Tongue (tissue), 3 donors: ENCODE measurements at places on chromosomes 3 and 15. TPM values are rescaled to one million over a fixed set of nuclear protein-coding genes. Genes with fewer than 3 reads are reported as not detected.

The NEDD4 gene
- 31.5 TPM for total RNA-seq

DNA sequence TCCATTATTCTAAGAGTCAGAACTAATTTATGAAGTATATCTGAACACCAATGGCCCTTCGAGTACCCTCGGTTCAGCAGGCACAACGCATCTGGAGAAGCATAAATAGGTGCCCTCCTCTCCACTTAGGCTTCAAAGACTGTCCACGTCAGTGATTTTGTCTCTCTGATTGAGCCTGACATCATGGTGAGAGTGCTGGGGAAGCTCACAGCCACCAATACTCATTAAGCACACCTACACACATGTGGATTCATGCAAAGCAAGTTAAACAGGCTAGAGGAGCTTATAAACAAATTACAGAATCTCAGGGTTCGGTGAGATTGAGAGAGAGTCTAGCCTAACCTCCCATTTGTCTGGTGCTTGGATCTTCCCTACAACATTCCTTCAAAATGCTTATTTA, 3.6 kb downstream of the CLDN1 start:
- no peak for DNase-seq

The HTR3E gene
- not detected for total RNA-seq

The DISP2 gene
- 4.1 TPM for total RNA-seq

- no peak for DNase-seq
Observed at GRCh38 chr3:120081719-120082118, 12.5 kb downstream of the GSK3B start.

The QRICH1 gene
- 88.7 TPM for total RNA-seq

The STAB1 gene
- total RNA-seq: 56.5 TPM

- DNase-seq: no peak
Observed at GRCh38 chr3:59753808-59754450, 704.1 kb upstream of the CFAP20DC start.

- no peak for DNase-seq
Observed at GRCh38 chr15:53320816-53321215, 438.6 kb downstream of the WDR72 start.

The LPP gene
- 59.4 TPM for total RNA-seq

DNA sequence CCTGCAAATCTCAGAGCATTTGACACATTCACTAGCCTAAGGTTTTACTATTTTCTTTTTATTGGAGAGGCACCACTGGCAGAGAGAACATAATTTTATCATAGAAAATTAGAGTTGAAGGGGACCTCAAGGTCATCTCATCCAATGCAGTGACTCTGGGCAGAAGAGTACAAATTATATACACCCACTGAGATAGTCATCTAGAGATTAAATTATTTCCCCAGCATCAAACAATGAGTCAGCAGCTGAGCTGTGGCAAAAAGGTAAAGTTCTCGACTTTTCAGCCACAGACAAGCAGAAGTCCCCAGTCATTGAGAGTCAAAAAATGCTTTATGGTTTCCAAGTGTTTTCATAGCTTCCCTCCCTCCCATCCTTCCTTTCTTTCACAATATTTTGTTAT, 39.3 kb upstream of the SEMA6D start:
- DNase-seq: no peak

DNA sequence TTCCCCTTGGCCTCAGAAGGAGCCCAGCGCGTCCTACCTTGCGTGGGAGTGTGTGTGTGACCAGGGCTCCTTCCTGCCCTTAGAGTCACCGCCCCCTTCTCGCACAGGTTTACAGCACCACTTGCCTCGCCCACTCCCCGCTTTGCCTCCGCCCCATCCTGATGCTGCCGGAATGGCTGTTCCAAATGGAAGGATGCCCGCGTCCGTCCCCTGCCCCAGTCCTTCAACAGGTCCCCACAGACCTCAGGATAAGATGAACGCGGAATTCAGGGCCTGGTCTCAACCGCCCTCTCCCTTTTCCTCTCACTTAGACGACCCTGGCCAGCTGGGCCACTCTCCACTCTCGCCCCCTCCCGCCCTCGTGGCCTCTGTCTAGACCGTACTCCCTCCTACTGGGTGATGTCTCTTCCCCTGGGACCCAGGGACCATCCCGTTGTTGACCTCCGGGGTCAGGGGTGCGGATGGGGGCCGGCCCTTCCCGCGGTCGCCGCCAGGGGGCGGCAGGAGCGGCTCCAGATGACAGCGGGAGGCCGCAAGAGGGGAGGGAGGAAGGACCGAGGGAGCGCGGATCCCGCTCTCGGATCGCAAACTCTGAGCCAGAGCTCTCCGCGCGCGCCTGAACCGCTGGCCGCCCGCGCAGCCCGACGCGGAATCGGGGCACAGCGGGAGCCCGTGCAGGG, at the start of gene THSD4:
Gene THSD4, plus strand, starts transcription at position 585 of the 680 bp plus-strand sequence.
- DNase-seq: peak; percentile 86

GRCh38 chr3:16658925-16659793, 53.9 kb upstream of the DAZL start:
- DNase-seq: no peak

The OSBPL10 gene
- total RNA-seq: 40.6 TPM

The PXYLP1 gene
- 20.7 TPM for total RNA-seq

DNA sequence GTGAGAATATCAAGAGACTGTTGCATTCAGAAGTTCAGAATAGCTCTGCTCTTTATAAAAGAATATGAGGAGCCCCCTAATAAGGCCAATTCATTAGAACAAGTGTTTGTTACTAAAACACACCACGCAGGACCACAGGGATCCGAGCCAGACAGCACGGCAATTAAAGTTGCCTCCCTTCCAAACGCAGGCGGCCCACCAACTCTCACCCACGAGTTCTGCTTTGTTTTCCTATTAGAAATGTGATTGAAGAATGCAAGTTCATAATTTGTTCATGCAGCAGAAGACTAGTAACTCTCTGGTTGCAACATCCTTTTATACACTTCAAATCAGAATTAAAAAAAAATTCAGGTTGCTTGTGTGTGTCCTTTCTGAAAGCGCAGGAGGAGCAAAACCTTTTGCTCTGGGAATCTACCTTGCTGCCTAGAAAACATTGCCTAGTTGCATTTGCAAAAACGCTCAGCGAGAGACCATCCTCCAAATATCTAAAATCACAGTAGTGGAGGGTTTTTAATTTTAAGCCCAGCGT, 1044.1 kb upstream of the NR2F2 start:
- DNase-seq: no peak

The AEN gene
- 8.1 TPM for total RNA-seq

GRCh38 chr15:70486451-70487386, 276.6 kb downstream of the UACA start:
- DNase-seq: no peak

- no peak for DNase-seq
Observed at GRCh38 chr3:82467051-82467450, 705.6 kb upstream of the GBE1 start.

DNA sequence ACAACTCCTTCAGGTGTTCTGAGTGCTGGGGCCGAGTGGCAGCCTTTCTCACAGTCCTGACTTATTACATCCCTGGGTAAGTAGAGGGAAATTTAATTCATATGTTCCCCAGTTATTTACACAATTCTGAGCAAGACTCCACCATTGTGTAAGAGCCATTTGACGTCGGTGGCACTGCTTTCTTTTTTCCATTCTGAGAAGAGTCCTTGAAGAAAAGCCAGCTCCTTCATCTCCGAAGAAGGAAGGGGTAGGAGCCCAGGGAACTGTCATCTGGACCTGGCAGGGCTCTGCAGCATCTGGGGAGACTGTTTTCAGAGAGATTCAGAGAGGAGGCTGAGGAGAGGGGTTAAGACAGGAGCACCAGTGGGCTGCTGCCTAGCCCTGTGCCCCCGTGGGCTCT, 22.6 kb upstream of the MASP1 start:
- no peak for DNase-seq

DNA sequence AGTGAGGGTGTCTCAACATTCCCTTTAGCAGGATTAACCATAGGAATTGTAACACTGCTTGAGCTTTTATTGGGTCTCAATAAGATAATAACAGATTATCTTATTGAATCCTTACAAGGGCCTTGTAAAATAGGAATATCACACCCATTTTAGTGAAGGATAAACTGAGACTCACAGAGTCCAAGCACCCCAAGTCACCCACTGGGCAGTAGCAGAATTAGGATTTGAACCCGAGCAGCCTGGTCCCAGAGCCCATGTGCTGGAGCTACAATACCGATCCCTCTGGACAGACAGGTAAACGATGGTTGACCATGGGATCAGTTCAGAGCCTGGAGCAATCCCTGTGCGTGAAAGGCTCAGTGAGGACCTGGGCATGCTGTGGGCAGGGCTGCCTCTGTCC, 56.3 kb upstream of the MRPS22 start:
- DNase-seq: no peak

GRCh38 chr3:108322352-108322751, 26.0 kb downstream of the HHLA2 start:
- no peak for DNase-seq

The ADCY5 gene
- total RNA-seq: 11.1 TPM

DNA sequence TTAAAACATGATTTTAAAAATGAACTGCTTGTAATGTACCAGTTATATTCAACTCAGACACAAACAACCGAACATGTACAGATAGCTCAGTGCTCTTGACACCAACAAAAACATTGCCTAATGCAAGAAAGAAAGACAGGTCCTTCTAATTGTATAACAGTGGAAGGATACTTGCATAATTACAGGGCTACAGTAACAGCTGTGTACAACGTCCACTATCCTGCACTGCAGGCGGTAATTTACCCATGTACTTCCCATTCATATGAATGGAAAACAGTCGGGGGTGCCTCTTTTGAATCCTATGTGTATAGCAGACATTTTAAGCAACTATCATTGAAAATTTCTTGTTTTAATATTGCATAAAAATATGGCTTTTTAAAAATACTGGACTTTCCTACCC, 41.1 kb upstream of the PLSCR5 start:
- no peak for DNase-seq

The TMEM207 gene
- not detected for total RNA-seq

DNA sequence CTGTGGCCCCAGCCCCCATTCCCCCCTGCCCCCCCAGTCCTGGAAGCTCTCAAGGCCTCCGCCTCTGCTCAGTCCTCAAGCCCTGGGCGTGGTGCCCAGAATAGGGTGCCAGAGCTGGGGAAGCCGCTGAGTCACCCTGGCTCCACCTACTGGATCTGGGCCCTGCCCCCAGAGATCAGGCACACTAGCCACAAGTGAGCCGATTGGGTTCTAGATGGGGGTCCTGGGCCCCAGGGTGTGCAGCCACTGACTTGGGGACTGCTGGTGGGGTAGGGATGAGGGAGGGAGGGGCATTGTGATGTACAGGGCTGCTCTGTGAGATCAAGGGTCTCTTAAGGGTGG, 5.7 kb downstream of the EIF4G1 start:
- peak; percentile 86 for DNase-seq

The ZPLD1 gene
- not detected for total RNA-seq

DNA sequence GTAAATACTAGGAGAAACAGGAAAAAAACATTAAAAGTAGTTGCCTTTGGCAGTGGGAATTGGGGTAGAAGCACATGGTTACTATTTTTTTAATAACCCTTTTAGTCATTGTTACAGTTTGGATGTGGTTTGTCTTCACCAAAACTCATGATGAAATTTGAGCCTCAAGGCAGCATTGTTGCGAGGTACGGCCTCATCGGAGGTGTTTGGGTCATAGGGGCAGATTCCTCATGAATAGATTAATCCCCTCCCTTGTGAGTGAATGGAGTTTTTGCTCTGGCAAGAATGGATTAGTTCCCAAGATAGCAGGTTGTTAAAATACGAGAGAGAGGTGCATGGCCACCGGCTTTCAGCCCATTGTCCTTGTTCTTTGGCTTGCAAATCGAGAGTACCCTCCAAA, 92.6 kb downstream of the LEKR1 start:
- no peak for DNase-seq

DNA sequence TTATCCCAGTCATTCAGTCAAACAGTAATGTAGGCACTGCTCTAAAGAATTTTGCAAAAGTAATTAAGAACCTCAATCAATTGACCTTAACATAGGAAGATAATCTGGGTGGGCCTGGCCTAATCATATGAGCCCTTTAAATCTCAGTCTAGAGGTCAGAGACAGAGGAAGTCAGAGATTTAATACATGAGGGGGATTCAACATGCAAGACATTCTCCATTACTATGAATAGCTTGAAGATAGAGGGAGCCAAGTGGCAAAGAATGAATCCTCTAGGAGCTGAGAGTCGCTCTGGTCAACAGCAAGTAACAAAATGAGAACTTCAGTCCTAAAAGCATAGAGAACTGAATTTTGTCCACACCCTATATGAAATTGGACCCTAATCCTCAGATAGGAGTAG, 39.0 kb upstream of the MBNL1 start:
- DNase-seq: no peak

The DAPK2 gene
- 14.6 TPM for total RNA-seq

The REC114 gene
- not detected for total RNA-seq

- no peak for DNase-seq
Observed at GRCh38 chr3:44492496-44492895, 15.0 kb upstream of the ZNF445 start.

DNA sequence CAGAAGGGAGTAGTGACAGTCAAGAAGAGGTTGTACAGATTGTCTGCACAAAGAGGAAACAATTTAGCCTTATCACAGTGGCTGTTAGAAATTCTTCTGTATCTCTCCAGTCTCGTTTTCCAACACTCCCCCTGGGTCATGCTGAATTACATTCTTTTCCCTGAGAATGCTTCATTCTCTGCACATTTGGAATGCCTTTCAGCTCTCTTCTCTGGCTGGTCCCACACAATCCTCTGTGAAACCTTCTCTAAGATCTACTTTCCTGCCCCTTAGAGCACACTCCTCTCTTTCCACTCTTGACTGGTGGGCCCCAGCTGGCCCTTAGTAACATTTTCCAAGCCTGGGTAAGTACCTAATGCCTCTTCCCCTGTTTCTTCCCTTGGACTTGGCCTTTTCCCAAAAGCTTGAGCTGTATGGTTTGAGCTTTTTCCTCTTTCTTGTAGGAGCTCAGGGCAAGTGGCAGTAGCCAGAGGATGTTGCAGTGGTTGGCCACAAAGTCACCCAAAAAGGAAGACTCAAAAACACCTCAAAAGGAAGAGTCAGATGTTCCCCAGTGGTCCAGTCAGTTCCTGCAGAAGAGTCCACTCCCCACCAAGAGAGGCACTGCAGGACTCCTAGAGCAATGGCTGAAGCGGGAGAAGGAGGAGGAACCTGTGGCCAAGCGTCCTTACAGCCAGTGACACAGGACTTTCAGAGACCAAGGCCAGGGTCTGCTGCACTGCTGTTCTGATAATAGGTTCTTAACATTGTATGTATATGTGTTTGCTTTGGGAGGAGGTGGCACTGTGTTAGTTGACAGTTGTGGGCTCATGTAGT, 25.7 kb downstream of the HMCES start:
- no peak for DNase-seq

The CD47 gene
- 121 TPM for total RNA-seq

The CILP gene
- total RNA-seq: 70.9 TPM

DNA sequence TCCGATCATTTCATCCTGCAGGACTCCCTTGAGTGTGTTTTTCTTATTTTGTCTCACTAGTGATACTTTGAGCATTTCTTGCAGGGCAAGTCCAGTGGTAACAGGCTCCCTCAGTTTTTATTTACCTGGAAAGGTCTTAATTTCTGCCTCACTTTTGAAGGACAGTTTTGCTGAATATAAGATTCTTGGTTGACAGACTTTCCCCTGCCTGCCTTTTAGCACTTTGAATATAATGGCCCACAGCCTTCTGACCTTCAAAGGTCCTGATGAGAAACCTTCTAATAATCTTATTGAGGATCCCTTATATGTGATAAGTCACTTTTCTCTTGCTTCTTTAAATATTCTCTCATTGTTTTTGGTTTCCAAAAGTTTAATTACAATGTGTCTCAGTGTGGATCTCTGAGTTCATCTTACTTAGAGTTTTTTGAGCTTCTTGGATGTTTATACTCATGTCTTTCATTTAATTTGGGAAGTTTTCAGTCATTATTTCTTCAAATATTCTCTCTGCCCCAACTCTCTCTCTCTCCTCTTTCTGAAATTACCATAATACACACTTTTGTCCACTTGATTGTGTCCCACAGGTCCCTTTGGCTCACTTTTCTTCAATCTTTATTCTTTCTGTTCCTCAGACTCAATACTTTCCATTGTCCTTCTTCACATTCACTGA, 36.3 kb upstream of the ARIH1 start:
- DNase-seq: no peak

The ST3GAL6 gene
- 11.6 TPM for total RNA-seq
